NCI-H2081 (cell line): ENCODE measurements at places on chromosomes 2 and 18.

- DNase-seq, result no peak
Measured at GRCh38 chr2:206241736-206242135, 32.7 kb upstream of the ZDBF2 start.

DNA sequence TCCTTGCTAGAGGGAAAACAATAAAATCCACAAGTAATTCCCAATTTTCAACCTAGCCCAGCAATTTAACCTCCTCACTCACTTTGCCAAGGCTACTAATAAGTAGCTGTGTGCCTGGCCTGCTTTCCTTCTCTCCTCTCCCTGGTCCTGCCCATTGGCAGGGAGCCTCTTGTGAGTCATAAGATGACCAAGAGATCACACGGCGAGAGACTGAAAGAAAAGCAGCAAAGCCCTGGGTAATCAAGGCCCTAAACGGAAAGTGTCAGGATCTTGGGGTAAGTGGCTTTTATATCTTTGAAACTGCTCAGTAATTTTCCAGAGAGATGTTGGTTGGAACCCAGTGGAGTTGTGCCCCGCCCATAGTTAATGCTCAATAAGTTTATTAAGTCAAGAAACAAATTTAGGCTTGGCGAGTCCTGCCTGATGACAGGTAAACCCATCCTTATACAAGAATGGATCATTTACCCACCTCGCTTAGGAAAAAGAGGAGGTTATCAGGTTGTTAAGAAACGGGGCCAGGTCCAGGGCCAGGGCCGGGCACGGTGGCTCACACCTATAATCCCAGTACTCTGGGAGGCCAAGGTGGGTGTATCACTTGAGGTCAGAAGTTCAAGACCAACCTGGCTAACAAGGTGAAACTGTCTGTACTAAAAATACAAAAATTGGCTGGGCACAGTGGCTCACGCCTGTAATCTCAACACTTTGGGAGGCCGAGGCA lies 10.0 kb upstream of the ADAM17 start:
- DNase-seq, result no peak

- no peak for DNase-seq
Measured at GRCh38 chr2:95024960-95025405, 525 bp upstream of the MAL start.

GRCh38 chr2:191217580-191217979 lies 27.6 kb upstream of the MYO1B start:
- no peak for DNase-seq

DNA sequence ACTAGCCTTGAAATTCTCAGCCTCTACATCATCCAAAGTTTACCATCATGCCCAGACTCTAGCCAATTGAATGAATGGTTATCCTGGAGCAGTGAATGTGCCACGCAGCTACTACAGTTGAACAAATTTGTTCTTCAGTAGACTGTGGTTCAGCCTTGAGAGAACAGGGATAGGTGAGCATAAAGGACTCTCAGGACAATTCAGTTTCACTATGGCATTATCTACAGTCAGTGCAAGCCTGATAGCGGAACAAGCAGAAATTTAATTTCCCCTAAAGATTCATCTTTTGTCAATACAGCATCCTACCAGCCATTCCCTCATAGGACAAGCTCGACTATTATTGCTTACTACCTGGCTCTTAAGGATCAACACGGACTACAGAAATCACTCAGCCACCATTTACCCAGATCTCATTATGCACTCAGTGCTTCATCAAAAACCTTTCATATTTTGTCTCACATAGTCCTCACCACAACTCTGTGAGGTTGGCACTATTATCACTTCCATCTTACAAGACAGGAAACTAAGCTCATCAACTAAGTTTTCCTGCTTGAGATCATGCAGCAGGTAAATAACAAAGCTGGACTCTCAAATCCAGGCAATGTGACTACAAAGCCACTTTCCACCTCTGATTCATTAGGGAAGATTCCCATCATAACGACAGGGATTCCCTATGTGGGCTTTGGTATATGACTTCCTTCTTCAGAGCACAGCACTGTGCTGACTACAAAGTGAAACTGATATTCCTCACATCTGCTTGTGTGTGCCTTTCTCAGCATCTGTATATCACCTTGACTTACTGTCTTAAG lies 181.5 kb upstream of the ACVR2A start:
- DNase-seq, result no peak

GRCh38 chr2:240990266-240990529 lies 8.2 kb upstream of the SNED1 start:
- DNase-seq, result no peak

DNA sequence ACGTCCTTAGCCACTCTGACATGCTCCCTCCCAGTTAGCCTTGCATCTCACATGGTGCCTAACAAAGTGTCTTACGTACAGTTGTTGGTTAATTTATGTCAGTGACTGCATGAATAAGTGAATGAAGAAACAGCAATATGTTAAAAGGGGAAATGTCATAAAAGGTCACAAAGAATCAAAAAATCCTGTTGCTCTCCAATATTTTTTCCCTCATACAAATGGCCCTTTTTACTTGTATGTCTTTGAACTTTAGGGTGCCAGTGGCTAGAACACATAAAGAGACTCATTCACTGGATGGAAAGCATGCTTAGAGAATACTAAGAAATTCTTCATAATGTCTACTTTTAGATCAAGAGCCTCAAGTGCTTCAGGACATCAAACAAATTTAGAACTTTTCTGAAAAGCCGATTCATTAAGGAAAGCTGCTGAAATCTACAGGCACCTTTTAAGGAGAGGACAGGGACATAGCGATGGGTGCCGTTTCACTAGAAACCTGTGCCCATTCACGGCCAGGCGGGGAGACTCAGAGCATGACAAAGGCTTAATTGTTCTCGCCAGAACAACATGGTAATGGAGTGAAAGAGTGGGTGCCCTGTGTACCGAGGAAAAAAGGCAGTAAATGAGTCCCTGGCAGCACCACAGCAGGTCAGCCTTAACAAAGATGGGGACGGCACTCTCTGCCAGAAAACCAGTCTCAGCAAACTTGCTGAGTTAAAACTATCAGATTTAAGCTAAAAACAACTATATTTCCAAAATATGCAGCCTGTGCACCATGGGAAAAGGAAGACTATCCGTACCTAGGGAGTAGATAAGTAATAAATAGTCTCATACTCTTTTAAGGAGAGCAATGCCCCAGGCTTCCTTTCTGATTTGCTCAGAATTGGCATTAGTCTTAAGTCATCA lies 71.6 kb upstream of the SPTBN1 start:
- DNase-seq, result no peak

GRCh38 chr18:63523660-63524059 lies 18.5 kb upstream of the SERPINB12 start:
- no peak for DNase-seq

DNA sequence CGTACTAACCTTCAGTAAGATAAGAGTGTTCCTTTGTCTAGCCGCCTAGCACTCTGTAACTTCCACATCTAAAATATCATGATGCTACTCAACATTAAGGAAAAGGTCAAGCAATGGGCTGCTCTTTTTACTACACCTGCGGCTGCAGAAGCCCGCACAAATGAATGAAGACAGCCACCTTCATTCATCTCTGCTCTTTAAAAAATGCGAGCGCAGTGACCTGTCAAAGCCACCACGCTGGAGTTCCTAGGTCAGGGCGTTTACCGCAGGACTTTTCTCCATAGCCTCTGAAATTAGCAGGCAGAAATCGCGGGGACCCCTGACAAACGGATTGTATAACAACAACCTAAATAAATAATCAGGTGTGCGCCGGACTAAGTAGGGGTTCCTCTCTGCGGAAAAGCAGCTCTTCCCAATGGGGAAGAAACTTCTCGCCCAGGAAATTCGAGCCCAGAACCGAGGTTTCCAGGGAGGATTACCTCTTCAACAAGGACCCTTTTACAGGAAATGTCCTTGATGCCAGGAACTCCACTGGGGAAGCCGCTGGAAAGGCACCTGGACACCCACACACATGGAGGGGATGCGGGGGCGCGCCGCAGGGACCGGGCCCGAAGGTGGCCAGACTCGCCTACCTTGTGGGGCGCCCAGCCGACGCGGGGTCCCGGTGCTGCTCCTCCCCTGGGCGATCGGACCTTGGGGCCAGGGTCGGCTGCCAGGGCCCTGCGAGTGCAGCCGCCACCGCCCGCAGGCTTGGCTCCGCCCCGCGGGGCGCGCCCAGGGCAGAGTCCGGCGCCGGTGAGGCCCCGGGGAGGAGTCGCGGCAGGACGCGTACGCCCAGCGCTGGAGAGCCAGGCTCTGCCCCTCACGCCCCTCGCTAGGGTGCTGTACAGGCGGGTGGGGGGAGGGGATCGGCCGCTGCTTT lies at the start of gene CCDC68:
Gene CCDC68 (minus strand): TSS at position 758 of the 922 bp plus-strand sequence. CDS start 16,670 bp downstream, outside the sequence.
- DNase-seq, result no peak

DNA sequence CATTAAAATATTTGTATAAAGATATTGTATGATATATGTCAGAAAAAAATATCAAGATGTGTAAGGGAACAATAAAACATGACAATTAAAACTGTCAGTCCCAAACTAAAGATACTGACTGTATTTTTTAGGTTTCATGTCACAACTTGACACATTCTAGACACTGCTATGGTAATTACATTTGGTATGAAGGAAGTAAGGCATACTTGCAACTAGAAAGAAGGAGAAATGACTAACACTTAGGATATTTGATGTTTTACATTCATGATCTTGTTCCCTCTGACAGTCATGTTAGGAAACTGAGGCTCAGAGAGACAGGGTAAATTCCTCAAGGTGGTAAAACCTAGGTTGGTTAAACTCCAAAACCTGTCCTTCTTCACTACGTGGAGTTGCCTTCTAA lies 68.3 kb downstream of the TMEFF2 start:
- DNase-seq, result no peak

DNA sequence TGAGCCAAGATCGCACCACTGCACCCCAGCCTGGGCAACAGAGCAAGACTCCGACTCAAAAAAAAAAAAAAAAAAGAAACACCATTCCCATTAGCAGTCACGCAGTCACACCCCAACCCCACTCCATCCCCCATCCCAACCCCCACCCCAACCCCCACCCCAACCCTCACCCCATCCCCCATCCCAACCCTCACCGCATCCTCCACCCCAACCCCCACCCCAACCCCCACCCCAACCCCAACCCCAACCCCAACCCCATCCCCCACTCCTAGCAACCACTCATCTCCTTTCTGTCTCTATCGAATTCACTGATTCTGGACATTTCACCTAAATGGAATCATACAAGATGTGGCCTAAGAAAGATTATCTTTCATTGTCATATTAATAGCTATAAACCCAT lies 25.9 kb upstream of the ATP9B start:
- DNase-seq, result no peak

DNA sequence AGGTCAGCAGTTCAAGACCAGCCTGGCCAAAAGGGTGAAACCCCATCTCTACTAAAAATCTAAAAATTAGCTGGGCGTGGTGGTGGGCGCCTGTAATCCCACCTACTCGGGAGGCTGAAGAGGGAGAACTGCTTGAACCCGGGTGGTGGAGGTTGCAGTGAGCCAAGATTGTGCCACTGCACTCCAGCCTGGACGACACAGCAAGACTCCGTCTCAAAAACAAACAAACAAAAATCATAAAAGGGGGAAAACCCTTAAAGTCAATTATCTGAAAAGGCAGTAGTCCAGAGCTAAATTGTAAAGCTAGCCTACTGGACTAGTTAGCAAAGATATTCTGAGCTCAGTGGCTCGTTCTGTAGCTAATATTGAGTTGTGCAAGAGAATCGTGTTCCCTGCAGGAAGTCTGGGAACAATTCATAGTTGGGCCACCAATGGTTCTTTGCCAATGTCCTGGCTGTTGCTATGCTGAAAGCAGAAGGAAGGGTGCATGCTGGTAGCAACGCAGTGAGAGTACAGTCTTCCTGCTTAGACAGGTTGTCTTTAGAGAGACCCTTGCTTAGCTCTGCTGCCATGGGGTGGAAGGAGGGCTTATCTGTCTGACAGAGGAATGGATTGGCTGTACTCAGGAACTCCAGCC lies 4.3 kb downstream of the TGOLN2 start:
- no peak for DNase-seq

DNA sequence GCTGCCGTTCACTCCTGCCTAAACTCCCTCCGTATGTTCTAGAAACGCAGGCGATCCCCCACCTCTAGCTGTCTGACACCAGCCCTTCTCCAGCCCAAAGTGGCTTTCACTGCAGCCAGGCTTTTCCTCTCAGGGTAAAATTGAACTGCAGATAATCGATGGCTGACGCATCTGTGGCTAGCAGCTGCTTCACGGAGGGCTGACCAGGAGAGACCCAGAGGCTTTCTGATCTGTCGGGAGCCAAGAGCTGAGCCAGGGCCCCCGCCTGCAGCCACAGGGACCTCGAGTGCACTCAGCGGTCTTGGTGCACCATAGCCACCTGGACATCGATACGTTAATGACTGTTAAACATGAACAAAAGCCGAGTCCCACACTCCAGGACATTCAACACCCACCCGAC lies 107.5 kb downstream of the MBP start:
- no peak for DNase-seq

DNA sequence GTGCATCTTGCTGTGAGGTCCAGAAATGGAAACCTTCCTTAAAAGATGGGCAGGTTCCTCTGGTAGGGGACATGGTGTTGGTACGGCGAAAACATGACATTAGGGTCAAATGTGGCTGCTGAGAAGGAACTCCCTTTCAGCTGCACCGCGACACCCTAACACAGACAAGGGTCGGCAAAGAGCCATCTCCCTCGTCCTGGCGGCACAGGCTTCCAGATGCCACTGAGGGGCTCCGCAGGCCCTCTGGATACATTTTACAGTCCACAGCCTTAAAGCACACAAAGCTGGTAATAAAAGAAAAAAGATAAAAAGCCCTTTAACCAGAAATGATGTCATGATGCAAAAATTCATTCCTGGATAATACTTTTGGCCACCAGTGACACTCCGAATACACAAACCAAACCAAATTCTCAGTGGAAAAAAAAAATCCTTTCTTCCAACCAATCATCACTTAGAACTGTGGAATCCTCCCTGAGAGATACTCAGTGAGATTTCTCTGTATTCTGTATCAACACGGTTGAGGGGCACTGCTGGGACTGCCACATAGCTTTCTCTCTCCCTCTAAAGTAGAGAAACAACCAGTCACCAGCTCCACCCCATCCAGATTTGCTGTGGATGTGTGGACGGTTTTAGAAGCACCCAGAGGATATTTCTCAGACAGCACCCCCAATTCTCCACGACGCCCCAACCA lies 174.8 kb downstream of the HDAC4 start:
- no peak for DNase-seq

DNA sequence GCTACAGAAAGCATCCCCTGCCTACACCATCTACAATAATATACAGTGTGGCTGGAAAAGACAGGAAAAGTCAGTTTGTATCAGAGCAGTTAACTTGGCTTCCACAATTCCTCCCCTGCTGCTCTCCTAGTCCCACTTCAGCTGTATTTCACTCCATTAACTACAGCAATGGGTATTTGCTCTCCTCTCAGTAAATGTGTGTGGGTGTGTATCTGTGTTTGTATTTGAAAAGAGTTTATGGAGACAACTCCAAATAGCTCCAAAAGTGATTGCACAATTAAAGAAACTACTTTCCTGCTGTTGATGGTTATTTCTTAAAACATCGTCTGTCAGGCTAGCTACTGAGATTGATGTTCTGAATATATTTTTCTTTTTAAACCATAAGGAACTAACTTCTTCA lies 333.7 kb upstream of the FIGN start:
- peak; percentile 68 for DNase-seq
